ENCODE measurements at places on chromosomes 6 and 20.

DNA sequence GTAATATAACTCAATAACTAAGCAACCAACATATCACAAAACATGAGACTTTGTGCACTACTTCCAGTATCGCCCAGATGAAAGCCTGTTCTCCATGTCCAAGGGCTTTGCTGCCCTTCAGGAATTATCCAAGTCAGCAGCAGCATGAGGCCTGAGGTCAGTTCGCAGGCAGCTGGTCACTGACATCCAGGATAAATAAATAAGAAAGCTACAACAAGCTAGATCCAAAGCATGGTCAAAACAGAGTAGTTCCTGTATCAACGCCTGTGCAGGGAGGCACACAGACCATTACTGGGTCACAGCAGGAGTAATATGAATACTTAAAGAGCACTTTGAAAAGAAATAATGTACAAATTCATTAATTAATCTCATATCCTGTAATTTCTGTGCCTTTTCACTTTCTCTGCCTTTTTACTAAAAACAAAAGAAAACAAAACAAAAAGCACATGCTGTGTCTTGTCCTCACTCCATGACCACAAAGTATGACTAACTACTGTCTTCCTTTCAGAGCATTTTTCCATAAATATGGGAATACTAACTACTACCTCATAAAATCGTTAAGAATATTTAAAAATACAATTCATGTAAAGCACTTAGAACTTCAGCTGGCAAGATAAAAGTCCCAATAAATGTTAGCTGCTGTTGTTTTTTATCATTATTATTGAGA is 374.9 kb upstream of the IRAK1BP1 start:
- DNase-seq = no peak

DNA sequence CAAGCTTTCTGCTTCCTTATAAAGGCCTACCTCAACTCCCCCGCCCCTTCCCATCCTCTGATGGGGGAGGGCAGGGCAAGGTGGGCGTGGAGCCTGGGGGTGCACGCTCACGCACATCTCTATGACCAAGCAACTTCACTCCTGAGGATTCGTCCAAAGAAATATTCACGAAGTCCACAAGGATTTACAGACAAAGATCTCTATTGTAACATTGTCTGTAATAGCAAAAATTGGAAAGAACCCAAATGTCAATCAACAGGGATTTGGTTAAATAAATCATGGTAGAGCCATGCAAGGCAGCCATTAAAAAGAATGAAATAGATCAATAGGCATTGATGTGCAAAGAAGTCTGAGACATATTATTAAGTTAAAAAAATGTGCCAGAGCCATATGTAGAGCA is 130.4 kb upstream of the AFDN start:
- no peak for DNase-seq

DNA sequence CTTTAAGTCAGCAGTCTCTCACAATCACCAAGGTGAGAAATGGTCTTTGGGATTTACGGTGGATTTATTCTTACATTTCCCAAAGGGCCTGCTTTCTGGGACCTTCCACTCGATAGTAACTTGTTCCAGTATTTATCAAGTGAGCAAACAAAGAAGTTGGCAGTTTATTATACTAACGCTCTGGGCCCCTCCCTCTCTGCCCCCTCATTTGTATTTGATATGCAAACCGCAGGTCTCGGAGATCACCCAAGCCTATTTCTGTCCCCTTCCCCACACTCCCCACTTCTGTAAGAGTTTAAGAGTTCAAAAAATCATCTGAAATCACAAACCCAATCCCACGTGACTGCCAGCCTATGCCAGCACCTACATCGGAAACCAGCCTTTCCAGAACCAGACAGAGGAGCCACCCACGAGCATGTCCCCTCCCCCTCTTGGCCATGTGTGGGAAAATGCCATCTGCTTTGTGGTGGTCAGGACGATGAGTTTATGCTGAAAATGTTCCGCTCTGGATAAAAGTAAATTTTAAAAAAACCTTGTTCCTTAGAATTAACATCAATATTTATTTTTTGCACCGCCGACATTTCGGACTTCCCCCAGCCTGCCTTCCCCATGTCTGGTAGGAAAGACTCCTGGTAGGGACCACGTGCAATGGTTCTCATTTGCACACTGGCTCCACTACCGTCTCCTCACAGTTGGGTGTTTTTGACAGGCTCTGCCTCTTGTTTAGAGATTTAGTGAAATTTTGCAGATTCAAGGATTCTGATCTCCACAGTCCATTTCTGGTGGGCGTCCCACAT is 281.0 kb downstream of the TFAP2C start:
- no peak for DNase-seq

- no peak for DNase-seq
These were observed 19.3 kb upstream of the SASH1 start for GRCh38 chr6:148323344-148323743.

DNA sequence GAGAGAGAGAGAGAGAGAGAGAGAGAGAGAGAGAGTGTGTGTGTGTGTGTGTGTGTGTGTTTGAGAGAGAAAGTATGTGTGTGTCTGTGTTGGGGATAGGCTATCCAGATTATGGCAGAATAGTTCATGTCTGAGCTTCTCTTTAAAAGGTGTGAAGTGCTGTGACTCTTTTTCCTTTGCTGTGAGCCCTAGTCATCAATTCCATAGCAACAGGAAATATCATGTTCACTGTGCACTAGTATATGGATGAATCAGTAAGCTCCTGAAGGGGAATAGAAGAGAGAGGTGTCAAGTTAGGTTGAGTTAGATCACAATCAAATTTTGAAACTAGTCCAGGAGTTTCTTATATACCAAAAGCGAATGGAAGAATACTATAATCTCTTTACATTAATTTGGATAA is 318.7 kb downstream of the RFPL4B start:
- no peak for DNase-seq

DNA sequence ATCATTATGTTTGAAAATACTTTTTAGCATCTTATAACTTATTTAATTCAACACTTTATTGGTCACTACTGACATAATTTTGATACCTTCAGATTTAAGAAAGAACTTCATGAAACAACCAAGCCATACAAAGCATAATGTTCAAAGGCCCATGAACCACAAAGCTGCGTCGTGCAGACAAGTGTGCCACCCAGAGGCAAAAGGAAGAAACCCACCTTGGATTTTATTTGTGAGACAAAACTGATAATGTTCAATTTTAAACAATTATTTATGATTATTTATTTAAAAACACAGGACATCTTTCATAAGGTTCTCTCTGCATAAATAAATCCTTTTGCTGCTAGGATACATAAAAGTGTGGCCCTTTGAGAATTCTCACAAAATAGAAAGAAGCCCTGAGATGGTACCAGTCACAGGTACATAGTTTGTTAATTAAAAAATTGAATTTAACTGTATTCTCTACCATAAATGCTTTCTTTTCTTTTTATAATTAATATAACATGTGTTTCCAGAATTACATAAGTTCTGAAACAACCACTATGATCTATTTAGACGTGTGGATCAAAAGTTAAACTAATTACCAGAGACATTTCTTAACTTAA is 143.7 kb downstream of the RALGAPA2 start:
- peak; percentile 41 for DNase-seq

GRCh38 chr6:133632206-133632605 is 256.7 kb upstream of the TCF21 start:
- DNase-seq = no peak

Measured in inflammatory macrophage (primary cell).